ENCODE measurements at places on chromosomes 1 and 21.

DNA sequence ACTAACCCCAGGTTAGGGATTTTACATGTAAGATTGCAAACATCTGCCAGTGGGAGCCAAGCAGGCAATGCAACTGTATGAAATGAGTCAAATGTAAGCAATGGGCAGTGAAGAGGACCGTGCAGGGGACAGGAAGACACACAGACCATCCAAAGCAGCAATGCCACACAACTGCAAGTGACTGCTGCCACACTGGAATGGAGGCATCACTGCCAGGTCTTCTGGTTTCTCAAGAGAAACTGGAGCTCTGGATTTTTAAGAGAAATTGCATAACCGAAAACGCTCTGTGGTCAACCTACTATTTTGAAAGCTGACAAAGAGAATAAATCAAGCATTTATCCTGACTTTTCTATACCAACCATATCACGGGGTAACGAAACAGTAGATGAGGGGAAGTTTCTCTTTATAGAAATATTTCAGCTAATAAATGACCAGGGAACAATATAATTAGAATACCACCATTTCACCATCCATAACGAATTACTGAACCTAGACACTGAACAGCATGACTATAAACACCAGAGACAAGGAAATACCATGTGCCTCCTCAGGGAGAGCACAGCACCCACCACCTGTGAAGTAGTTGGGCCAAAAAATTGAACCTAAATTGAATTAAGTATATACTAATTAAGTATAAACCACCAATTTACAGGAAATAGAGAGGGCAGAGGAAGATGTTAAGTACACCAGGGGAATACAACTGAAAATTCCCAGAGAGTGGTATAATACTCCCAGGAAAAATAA, 4.4 kb downstream of the AK2 start:
- no peak for DNase-seq

- DNase-seq: no peak
These were observed 9.5 kb downstream of the RRP15 start for GRCh38 chr1:218294546-218294945.

GRCh38 chr1:156499842-156500542, 583 bp downstream of the MEF2D start:
- DNase-seq: peak; percentile 26

- DNase-seq: no peak
These were observed 14.0 kb upstream of the MIXL1 start for GRCh38 chr1:226209307-226210059.

DNA sequence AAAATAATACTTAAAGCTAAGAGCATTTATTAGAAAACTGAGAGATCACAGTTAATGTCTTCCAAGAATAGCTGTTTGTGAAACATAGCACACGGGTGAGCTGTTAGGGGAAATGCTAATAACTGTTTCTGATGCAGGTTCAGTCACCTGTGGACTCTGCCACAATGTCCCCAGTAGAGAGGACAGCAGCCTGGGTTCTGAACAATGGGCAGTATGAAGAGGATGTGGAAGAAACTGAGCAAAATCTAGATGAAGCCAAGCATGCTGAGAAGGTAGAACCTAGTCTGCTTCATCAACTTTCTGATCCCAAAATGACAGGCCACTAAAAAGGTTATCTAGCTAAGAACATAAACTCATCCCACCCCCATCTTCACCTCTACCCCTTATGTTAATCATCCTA, 32.6 kb downstream of the CLEC20A start:
- DNase-seq: no peak

DNA sequence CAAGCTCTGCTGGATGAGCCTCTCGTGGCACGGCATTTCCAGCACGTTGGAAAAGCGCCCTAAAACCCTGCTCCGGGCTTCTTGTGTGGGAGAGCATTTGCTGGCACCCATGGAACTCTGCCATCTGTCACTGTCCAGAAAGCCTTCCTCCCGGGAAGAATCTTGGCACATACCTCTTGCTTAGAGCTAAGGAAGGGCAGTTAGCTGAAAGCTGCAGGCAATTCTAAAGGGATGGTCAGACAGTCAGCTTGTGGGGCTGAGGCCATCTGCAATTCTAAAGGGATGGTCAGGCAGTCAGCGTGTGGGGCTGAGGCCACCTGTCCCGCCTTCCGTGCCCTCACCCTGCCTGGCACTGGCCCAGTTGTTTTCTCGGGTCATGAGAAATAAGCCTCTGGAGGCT, 139.0 kb upstream of the TMEM51 start:
- no peak for DNase-seq

- no peak for DNase-seq
These were observed 95.1 kb downstream of the TAS1R2 start for GRCh38 chr1:18764362-18764761.

DNA sequence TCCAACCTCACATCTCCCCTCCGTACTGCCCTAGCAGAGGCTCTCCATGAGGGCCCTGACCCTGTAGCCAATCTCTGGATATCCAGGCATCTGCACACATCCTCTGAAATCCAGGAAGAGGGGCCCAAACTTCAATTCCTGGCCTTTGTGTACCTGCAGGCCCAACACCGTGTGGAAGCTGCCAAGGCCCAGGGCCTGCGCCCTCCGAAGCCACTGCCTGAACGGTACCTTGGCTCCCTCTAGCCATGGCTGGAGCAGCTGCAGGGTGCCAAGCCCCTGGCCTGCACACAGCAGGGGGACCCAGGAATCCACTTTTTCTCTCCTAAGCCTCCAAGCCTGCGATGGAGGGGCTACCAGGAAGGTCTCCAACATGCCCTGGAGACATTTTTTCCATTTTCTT, 84.2 kb downstream of the PTGER3 start:
- DNase-seq: no peak

GRCh38 chr1:109472779-109473178, 6.4 kb downstream of the SYPL2 start:
- DNase-seq: no peak

DNA sequence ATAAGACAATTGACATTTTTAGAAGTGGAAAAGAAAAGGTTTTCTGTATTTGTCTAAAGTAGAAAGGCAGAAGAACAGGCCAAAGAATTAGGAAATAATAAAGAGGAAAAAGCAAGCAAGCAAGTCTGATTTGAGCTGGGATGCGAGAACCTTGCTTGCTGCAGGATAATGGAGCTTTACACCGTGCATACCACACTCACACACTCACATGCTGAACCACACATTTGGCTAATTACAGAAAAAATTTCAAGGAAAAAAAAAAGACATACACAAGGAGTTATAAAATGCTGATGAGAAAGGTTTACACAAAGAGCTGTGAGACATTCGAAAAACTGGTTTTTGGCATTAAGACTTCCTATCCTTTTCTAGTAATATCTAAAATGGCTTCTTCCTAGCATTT, 593.9 kb downstream of the KIF26B start:
- DNase-seq: no peak

GRCh38 chr21:33011462-33011861, 14.3 kb upstream of the OLIG2 start:
- DNase-seq: no peak

DNA sequence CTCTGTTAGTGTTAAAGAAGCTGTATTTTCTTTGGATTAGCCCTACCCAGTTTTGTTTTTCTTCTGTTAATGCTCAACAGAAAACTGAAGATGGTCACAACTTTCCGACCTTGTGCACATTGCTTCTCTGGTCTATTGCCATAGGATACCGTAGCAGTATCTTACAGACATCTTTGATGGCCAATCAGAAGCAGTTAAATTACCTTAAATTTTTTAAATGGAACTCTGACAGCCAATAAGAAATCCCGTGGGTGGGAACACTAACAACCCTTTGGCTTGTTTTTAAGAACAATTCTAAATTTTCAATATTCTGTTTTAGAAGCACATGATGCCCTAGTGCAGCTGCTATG, 17.2 kb downstream of the NFYC start:
- no peak for DNase-seq

DNA sequence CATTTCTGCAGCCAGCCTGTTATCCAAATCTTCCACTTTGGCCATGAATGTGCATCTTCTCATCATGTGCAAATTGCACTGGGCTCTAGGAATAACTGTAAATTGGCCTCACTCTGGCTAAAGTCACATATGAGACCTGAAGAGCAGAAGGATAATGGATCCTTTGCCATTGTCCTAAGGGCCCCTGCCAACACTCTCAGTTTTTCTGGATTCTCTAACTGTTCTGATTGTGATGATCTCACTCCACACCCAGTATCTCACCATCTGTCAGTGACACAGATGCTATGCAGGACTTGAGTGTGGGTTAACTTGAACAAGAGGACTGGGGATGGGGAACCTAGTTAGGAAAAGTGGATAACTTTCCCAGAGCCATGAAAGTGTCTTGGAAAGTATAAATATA, 8.5 kb upstream of the FYB2 start:
- DNase-seq: no peak

GRCh38 chr1:54229281-54229891, 29.4 kb downstream of the MRPL37 start:
- DNase-seq: no peak

DNA sequence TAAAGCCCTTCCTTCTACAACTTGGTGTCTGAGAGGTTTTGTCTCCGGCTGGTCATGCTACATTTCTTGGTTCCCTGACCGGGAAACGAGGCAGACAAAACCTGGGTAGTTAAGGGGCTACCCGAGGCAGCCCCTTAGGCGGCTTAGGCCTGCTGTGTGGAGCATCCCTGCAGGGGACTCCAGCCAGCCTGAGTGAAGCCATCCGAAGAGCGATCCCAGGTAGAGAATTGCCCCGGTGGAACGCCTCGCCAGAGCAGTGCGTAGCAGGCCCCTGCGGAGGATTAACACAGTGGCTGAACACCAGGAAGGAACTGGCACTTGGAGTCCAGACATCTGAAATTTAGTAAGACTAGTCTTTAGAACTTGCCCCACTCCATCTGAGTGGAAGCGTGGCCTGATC, 21.2 kb upstream of the MYOCOS start:
- no peak for DNase-seq

DNA sequence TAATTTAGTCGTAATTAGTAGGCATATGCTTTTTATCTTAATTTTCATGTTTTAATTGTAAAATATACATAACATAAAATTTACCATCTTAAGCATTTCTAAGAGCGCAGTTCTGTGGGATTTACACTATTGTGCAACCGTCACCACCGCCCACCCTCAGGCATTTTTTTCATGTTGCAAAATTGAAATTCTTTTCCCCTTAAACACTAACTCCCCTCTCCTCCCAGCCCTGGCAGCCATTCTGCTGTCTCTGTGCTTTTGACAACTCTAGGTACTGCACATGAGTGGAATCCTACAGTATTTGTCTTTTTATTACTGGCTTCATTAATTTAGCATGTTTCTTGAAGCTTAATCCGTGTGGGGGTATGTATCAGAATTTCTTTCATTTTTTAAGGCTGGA, 7.8 kb downstream of the PIK3CD start:
- no peak for DNase-seq

- DNase-seq: peak; percentile 54
These were observed 15.5 kb upstream of the CD247 start for GRCh38 chr1:167533851-167534300.

GRCh38 chr1:51818487-51818886, 60.0 kb downstream of the NRDC start:
- no peak for DNase-seq

DNA sequence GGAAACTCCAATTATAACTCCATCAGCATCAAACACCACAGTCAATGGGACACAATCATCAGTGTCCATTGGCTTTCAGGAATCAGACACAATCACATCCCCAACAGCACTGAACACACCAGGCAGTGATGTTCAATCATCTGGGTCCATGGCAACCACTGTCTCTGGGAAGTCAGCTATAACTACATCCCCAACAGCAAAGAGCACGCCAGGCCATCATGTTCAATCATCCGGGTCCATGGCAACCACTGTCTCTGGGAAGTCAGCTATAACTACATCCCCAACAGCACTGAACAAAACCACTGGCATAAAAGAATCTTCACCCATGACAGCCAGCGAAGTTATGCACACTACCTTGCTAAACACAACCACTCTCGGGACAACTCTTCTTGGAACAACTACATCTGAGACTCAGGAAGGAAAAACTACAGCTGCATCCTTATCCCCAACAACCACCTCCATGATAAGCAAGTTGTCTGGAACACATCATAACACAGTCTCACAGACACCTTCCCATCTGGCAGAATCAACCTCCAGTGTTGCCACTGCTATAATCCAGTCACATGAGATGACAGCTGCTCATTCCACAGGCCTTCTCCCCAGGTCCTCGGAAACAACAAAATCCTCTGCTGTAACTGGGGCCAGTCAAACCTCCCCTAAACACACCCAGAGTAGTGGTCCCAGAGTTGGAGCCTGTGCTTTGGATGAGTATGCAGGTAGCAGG, 19.9 kb downstream of the CATSPER4 start:
- no peak for DNase-seq

DNA sequence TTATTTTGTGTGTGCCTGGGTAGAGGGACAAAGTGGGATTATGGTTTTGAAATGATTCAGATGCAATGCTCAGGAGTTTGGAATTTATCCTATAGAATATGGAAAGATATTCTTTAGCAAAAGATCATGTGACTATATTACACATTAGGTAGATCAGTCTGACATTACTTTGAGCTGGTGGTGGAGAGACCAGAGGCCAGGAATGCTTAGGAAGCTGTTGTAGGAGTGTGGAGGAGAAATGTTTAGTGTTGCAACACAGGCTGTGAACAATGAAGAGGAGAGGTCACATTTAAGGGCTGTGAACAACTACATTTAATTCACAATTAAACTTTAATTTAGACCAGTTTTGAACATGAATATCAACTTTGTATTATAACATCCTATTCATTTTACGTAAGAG, 45.3 kb upstream of the PODN start:
- no peak for DNase-seq

DNA sequence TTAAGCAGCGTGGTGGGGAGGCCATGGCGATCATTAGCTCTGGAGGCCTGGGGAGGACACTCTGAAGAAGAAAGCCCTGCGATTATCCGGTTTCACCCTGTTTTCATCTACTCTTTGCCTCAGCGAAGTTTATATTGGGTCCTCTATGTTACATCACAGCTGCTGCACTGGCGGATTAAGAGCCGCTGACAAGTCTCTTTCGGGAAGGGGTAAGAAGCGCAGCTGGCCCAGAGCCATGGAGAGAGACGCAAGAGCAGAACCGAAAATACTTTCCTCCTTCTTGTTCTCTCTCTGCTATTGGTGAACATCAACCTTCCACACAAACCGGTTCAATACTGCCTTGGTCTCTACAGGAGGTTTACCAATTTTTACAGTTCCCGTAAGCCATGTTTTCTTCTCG, 291.5 kb downstream of the FAM72C start:
- DNase-seq: no peak

DNA sequence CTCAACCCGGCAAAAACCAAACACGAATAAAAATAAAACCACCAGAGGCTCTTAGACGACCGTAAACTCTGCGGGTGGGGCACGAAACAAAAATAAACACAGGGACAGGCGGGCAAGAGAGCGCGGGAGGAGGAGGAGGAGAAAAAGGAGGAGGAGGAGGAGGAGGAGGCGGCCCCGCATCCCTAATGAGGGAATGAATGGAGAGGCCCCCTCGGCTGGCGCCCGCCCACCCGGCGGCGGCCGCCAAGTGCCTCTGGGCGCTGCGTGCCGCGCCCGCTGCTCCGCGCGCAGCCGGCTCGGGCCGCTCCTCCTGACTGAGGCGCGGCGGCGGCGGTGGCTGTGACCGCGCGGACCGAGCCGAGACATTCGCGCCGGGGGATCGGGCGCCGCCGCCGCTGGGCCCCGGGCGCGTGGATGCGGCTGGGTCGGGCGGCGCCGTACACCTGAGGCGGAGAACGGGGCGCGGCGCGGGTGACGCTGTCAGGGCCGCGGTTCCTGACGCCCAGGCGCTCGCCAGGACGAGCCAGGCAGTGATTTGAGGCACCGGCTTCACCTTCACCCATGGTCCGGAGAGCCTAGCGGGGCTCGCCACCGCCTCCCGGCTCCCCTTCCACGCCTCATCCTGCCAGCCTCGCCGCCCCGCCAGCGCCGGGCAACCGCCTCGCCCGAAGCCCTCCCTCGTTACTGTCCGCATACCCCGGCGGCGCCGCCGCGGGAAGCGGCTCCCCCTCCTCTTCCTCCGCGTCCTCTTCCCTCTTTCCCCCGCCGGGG, at the start of gene MARK1:
Gene MARK1, plus strand, starts transcription at position 229 of the 771 bp plus-strand sequence. CDS start 687 bp downstream, outside the sequence.
- no peak for DNase-seq
